ENCODE measurements at places on chromosomes 6 and 20.

DNA sequence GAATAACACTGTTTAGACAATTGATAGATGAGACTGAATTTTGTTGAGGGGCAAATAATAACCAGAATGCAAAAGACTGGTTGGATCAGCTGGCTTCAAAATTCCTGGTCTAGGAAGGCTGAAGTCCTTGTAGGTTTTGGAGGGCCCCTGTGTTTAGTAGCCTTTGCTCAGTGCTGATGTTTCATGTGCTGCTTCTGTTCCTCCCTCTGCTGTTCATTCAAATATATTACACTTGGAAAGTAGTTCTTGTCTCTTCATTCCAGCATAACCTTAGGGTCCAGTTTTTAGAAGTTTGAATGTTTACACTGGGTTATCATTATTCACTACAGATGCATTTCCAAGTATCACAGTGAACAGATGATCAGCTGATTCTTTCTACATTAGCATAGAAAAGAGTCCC is 72.5 kb downstream of the FLRT3 start:
- no peak for DNase-seq

DNA sequence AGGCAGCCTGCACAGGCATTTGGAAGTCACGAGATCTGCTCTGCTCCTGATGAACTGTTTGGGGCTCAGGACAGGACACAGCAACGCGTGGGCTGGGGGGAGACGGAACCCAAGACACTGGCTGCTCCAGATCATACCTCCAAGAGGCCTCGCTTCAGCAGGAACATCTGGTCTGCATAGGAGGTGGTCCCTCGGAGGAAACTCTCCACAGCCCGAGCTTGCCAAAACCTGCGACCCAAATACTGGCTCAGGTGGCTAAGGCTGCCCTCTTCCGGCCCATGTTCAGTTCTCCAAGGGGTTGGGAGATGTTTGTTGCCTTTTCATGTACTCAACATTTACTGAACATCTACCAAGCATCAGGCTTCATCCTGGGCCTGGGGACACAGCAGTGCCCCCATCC is 51.7 kb downstream of the MYH7B start:
- no peak for DNase-seq

DNA sequence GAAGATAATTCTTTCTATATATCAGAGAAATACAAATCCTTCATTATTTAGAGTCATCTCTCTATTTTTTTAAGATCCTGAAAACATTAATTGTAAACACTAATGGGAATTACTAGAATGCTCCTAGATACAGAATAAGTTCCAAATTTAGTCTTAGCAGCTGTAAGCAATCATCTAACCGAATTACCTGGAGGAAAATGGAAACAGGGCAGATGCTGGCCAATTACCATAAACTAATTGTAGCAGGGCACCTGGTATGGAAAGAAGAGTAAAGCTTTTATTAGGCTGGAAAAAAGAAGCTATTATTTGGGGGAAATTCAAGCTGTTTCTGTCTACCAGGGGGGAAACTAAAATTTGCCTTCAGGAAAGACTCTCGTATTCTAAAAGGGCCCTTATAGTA is 257.5 kb downstream of the MMUT start:
- DNase-seq = no peak

- DNase-seq = no peak
These were observed 313.2 kb downstream of the HIVEP2 start for GRCh38 chr6:142631517-142632385.

- DNase-seq = no peak
These were observed 8.3 kb downstream of the TFAP2A start for GRCh38 chr6:10406556-10406955.

- DNase-seq = no peak
These were observed 141.5 kb downstream of the MYB start for GRCh38 chr6:135322427-135323201.

DNA sequence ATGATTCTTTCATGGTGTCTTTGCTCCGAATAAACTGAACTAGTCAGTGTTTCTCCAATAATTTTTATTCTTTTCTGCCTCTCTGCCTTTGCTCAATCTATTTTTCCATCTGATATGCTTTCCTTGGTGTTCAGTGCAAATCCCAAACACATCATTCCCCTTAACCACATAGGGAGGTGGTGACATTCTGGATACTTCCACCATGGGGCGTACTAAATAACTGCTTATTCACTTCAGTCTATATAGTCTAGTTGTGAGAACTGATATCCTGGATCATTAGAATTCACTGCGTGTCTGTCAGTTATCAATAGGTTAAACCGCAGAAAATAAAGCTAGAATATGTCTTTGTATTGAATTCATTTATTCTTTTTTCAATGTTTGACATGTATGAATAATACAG is 83.1 kb downstream of the KCNQ5 start:
- no peak for DNase-seq

GRCh38 chr6:34223381-34223955 is 13.2 kb upstream of the HMGA1 start:
- no peak for DNase-seq

- no peak for DNase-seq
These were observed 25.2 kb upstream of the SRSF6 start for GRCh38 chr20:43432498-43432897.

DNA sequence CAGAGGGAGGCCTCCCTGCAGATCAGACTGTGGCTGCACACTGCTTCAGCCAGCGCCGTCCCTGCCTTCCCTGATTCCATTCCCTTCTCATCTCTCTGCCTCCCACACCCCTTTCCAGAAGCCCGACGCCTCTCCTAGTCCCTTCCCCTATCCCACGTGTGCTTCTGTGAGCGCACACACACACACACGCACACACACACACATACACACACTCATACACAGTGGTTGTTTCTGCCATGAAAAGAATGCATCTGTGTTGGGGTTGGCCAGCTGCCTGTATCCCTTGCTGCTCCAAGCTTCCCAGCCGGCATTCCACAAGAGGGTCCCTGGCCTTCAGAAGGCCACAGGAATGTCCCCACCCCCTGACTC is 51.7 kb downstream of the MOCS1 start:
- DNase-seq = no peak

GRCh38 chr6:55199239-55199638 is 24.9 kb downstream of the HCRTR2 start:
- no peak for DNase-seq

DNA sequence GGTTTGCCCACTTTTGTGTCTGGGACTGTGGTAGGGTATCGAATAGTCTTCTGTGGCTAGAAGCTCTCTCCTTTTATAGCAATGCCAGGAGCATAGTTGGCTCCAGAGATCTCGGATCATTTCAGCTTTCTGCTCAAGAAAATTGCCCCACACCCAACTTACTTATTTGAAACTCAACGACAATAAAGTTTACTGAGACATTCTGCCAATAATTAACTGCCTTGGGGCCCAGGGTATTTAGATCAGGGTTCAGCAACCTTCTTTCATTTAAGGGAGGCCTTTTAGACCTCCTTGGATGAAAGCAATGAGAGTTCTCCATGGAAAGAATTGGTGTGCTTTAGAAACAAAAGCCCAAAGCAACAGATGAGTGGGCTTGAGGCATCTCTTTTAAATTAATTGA is 53.8 kb upstream of the GMPR start:
- no peak for DNase-seq

- no peak for DNase-seq
These were observed 17.7 kb downstream of the RTEL1 start for GRCh38 chr20:63675681-63676368.

DNA sequence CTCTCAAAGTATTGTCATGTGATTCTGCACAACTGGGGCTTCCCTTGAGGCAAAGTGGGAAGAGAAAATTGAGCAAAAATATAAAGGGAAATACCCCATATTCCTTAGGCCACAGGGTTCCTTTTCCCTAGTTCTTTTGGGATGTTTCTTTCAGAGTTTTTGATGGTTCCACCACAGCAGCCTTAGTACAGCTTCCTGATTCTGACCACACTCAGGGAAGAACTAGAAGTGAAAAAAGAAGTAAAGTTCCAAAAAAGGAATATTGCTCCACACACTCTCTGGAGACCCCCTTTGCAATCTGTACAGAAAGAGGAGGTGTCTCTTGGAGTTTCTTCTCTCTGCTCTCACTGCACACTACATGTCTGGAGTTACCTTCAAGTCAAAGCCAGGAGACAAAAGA is 27.9 kb upstream of the HLA-DQA2 start:
- DNase-seq = no peak

DNA sequence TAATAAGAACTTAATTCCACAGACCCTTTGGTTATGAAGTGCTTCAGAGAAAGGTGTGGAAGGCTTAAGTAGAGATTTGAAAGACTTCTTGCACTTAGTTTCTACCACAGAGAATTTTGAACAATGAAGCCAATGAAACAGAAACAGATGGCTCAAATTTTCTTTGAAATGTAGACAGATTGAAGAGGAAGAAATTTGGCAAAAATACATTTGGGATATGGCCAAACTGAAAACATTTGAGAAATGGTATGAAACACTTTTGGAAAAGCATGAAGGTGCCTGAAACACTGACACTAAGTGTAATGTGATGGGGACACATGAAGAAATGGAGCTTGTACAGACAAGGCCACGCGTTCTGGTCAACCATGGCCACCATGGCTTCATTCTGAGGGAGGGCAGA is 272.4 kb upstream of the EXOC2 start:
- DNase-seq = no peak

DNA sequence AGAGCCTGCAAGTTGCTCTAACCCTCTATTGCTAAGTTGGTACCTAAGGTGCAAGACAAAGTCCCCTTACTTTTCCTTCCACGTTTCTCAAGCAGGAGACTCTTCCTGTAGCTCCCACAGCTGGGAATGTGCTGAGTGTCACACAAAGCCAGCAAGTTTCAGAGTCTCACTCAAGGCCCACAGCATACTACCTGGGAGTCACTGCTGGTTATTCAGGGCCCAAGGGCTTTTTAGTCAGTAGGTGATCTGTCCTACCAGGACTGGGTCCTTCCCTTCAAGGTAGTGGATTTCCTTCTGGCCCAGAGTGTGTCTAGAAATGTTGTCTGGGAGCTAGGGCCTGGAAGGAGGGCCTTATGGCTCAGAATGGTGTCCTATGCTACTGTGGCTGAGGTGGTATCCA is 261.9 kb upstream of the CITED2 start:
- DNase-seq = no peak

DNA sequence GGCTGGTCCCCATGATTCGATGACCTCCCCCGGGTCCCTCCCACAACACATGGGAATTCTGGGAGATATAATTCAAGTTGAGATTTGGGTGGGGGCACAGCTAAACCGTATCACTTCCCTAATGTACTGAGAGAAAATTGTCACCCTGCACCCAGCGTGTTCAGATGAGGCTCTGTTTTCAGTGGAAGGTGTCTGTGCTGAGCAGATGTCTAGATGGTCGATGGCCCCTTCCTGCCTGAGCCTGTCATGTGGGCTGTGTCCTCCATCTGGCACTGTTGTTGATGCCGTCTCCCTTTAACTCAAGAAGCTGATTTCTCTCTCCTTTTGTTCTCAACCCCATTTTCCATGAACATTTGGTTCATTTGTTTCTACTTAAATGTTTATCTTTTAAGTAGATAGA is 37.0 kb downstream of the TMEM181 start:
- DNase-seq = no peak

DNA sequence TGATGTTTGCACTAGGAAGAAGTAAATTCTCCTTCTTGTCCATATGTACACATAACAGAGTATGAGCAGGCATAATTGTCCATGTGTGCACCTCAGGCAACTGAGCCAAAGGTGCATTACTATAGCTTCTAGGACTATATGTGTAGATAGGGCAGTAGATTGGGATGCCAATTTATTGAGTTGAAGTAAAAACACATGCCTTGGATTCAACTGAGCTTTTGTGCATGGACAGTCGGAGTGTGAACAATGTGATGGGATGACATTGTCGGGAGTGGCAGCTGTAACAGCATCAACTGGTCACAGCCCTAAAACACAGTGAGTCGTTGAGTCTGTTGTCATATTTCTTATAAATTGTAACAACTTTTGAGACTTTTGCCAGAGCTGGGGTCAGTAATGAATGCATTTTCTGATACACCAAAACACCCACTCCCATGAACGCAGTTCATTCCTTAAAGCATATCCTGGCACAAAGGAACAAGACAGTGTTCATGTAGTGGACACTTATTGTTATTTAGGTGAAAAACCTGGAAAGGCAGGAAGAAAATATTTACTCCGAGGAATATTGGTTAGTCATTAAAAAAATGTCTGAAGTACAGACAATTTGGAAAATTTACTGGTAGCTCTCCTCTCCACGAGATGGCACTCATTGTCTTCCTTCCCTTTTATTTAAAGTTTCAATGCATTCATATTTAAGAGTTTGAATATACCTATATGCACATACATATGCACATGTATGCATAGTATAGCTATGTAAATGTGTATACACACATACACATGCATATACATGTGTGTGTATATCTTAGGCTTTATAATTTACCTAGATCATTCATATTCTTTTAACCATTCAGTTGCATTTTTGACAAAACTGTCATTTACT is 302.0 kb upstream of the STXBP5 start:
- no peak for DNase-seq

DNA sequence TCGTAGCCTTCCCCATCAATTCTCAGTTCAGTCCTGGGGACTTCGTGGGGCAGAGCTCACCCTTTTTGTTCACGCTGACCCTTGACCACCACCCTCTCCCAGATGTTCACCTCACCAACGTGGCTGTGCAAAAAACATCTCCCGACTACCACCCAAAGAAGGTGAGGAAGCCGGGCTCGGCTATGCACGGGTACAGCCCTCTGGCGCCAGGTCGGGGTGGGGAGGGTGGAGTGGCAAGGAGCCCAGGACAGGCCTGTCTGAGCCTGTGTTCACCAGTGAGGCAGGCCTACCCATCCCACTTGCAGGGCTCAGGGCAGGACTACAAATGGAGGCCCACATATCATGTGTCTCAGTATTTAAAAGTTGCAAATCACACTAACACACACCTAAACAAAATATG is 18.1 kb downstream of the PDRG1 start:
- no peak for DNase-seq

DNA sequence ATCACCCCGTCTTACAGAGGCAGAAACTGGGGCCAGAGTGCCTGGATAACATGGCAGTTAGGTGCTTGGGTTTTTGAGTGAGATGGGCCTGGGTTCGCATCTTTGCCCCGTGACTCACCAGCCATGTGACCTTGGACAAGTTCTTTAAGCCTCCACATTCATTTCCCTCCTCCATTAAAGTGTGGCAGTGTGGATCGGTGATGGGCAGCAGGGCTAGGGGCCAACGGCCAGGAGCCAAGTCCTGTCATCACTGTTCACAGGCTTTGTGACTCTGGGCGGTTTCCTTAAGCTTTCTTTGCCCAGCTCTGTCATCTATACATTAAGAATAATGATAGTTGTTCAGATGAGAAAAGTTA is 85.5 kb upstream of the PMEPA1 start:
- DNase-seq = no peak

DNA sequence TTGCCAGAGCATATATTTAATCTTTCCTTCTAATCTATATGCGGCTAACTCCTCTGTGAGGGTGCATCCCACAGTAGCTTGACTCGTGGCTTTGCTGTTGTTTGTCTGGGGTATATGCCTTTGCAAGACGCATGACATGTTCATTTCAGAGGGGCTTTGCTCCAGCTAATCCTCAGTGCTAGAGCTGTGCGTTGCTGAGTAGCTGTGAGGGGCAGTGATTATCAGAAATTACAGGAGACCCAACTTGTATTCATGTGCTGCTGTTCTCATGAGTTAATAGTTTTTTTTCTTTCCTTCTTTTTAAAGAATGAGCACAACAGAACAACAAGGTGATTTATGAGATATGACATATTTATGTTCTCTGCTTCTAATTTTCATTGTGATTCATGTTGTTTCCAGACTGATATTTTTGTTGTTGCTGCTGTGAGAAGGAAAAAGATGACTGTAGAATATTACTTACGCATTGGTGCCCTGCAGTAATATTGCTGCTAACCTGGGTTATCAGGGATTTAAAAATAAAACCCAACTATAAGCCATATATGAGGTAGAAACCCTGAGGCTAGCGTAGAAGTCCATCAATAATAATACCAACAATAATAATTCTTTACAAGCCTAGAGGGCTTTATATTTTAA is 168.3 kb downstream of the KLHL32 start:
- no peak for DNase-seq

- peak; percentile 36 for DNase-seq
These were observed 38.0 kb downstream of the PKHD1 start for GRCh38 chr6:52049252-52050050.

Data from NCI-H2227 treated with DMSO at 0.1 percent for 48 hours (cell line).